Hematopoietic multipotent progenitor cell treated with erythropoietin and hydrocortisone succinate and interleukin-3 and kit ligand, for 4 days (in vitro differentiated cells): ENCODE measurements at places on chromosomes 6 and 20.

DNA sequence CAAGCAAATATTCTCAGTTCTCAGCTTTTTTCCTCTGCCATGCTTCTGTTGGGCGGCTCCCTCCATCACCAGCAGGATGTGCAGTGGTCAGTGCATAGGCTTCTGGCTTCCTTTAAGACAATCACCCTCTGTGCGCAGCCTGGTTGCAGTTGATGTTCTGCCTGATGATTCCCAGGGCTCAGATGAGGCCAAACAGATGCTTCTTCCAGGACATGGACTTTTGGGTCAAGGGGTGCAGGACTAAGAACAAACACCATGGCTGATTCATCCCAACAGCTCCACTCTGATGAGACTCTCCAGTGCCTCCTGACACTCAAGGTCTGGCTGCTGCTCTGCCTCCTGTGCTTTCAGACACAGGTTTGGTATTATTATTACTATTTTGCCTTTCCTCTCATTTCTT lies 554.8 kb upstream of the CDH4 start:
- DNase-seq = no peak

- DNase-seq = peak; percentile 85
Measured at GRCh38 chr6:118709859-118710350, 58.5 kb upstream of the CEP85L start.

GRCh38 chr6:128069188-128069587 lies 168.3 kb upstream of the THEMIS start:
- no peak for DNase-seq

GRCh38 chr6:34317882-34318498 lies 69.2 kb upstream of the SMIM29 start:
- no peak for DNase-seq

DNA sequence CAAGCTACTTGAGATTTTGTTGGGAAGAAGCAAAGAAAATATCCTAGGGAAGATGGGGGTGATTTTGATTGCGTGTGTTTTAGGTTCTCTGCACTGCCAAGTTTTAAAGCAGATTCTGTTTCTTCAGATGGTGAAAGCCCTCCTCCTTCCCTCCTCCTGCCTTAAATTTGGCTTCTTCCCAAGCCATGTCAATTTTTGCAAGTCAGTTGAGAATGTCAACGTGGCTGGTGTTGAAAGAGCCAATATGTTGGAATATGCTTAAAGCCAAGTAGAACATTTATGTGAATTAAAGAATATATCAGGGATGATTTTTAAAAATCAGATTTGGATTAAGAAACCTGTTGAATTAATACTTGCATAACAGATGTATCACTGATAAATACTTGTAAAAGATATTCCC lies 270.8 kb downstream of the ARID1B start:
- no peak for DNase-seq

DNA sequence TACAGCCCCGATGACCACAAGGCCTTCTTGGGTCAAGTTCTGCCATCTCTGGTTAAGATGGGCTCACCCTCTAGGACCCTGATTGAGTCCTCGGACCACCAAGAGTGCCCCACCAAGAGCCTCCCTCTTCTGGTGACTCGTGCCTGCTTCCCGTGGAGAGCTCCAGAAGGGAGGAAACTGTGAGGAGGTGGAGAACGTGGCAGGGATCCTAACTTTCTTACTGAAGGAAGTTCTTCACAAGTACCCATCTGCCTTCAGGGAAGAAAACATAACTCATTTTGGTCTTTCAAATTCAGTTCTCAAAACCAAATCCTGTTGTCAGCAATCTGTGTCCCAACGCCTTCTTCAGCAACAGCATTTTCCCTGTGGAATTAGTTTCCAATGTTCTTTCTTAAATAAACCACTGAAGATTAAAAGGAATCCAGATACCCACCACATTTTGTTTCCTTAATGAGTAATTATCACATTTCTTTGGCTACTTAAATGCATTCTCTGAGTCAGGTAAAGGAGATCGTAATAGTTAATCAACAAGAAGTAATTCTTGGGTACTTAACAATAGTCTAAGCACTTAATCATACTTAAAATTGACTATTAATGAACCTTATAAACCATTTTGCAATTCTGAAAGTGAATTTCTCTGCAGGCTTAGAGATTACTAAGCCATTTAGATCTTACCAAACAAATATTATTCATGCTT lies 185.8 kb upstream of the SGK1 start:
- no peak for DNase-seq

DNA sequence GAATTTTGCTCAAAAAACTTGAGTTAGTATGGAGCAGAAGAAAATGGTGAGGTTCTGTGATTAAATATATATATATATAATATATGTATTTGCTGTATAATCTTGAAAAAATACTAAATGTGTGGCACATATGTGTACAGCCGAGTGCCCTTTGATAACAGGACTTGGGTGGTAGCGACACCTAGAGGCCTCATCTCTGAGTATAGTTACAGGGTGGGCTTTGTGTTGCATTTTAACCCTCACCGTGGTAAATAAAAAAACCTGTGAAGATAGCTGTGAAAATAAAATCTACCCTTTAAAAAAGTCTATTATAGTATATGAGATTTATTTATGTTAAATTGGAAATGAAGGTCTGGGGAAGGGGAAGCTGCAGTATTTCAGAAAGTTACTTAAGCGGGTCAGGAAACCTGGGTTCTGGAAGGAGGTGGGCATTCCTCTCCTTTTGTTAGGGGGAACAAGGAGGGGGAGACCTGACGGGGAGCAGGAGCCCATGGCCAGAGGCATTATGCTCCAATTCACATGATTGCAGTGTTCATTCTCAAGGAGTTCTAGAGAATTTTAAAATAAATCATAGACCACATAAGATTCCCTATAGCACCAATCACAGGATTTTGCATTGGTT lies 82.7 kb downstream of the SH3BGRL2 start:
- peak; percentile 80 for DNase-seq

DNA sequence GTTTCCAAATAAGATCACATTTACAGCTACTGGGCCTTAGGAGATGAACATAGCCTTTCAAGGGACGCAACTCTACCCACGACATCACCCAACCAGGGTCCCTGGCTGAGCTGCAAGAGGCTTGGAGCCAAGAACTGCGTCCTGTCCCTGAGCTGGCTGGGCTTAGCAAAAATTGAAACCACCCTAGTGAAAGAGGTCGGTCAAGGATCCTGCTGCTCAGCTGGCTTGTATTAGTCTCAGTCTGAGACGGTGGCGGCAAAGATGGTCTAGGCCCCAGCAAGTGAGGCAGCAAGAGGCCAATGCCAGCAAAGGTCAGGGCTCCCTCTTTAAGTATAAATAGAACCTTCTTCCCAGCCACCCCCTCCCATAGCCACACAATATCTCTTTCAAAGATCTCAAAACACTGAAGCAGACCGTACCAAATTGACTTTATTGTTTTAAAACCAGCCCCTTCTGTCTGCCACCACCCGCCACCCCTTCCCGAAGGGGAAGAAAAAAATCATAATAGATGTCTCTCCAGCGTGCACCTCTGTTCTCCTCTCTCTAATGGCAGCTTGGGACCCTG lies 140.5 kb downstream of the EYA2 start:
- no peak for DNase-seq

- DNase-seq = no peak
Measured at GRCh38 chr20:198225-198624, 8.7 kb upstream of the DEFB128 start.

GRCh38 chr6:24032896-24033688 lies 92.9 kb upstream of the NRSN1 start:
- no peak for DNase-seq

DNA sequence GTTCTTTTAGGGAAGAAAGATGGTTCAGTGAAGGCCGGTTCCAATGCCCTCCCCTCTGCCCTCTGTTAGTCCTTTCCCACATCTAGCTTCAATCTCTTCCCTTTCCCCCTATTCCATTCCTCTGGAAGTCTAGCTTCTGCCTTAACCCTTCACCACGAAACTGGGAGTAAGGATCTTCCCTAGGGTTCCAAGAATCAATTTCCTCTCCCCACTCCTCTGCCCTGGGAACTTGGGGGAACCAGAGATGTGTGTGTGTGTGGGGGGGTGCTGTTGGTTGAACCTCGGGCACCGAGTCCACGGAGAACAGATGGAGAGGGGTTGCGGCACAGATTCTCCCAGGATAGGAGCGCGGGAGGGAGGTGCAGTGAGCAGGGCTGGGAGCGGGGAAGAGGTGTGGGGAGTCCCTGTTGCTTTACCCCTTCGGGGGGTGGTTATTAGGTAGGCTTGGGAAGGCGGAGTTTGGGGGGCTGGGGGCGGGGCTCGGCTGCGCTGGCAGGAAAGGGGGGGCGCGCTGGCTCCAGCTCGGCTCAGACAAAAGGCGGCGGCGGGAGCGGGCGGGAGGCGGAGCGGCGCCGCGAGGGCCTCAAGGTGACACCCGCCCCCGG lies at the start of gene TMEM151B:
TSS of gene TMEM151B (plus strand) at position 530 of the 605 bp plus-strand sequence. CDS start 293 bp downstream, outside the sequence.
- DNase-seq = no peak

DNA sequence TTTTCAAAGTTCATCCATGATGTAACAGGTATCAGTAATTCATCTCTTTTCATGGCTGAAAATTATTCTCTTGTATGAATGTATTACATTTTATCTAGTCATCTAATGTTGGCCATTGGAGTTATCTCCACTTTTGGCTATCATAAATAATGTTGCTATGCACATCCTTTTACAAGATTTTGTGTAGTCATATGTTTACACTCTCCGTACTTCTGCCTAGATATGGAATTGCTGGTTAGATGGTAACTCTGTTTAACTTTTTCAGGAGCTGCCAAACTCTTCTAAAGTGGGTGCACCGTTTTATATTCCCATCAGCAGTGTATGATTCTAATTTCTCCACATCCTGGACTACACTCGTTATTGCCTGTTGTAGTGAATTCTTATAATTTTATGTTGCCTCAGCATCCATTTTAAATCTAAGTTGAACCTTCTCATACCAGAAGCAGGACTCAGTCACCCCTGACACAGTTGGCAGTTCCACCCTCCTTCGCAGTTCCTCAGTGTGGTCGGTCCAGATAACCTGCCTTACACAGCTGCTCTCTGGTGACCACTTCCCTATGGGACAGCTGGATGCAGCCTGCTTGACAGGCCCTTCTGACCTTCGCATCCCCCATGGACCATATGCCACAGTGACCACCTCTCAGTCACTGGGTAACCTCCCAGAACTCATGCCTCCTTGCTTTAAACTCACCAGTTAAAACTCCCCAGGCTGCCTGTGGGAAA lies 33.9 kb downstream of the KIZ start:
- peak; percentile 28 for DNase-seq

- peak; percentile 63 for DNase-seq
Measured at GRCh38 chr6:16108921-16109658, 19.8 kb upstream of the MYLIP start.

- peak; percentile 7 for DNase-seq
Measured at GRCh38 chr20:38569747-38570525, 11.1 kb upstream of the ADIG start.

DNA sequence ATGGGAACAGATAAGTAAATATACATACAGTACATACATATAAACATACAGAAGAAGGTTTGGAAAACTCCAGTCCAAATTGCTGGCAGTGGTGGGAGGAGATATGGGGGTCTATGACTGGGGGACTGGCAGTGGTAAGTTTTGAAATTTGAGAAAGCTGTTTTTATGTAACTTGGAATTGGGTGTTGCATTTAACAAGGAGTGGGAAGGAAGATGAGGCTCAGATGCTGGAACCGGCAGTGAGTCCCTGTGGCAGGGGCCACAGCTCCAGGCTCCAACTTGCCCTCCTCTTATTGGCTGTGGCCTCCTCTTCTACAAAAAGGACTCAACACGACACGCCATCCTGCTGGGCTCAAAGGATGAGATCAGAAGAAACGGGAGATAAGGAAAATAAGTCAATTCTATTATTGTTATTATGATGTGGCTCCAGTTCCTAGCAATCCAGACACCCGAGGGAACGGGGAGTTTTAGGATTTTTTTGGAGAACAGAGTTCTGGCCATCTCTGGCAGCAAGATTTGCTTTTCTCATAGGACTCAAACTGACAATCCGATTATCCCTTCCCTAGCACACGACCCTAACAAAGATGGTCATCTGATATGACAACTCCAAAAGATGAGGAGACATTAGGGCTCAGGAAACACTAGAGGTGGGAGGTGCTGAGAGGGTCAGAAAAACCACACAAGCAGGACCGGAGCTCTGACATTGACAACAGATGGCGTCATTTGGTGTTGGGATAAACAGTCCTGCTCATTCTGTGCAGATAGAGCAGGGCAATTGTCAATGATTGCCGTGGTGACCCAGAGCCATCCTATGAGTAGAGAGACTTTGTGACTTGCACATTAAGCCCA lies 6.0 kb upstream of the TGM2 start:
- no peak for DNase-seq

GRCh38 chr6:27743787-27744186 lies 168.4 kb downstream of the OR2B2 start:
- DNase-seq = no peak

DNA sequence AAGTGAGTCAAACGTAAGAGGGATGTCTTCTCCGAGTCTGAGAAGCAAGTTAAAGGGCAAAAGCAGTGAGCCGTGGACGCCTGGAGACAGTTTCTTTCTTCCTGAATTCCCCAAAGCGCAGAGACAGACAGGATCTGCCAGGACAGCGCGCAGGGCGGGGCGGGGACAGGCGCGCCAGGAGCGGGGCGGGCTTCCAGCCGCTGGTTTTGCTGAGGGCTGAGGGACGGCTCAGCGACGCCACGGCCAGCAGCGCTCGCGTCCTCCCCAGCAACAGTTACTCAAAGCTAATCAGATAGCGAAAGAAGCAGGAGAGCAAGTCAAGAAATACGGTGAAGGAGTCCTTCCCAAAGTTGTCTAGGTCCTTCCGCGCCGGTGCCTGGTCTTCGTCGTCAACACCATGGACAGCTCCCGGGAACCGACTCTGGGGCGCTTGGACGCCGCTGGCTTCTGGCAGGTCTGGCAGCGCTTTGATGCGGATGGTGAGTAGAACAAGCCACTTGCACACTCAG lies at the start of gene SCGN:
TSS of gene SCGN (plus strand) at position 209 of the 509 bp plus-strand sequence. CDS start at position 398, 189 bp downstream.
- peak; percentile 88 for DNase-seq

DNA sequence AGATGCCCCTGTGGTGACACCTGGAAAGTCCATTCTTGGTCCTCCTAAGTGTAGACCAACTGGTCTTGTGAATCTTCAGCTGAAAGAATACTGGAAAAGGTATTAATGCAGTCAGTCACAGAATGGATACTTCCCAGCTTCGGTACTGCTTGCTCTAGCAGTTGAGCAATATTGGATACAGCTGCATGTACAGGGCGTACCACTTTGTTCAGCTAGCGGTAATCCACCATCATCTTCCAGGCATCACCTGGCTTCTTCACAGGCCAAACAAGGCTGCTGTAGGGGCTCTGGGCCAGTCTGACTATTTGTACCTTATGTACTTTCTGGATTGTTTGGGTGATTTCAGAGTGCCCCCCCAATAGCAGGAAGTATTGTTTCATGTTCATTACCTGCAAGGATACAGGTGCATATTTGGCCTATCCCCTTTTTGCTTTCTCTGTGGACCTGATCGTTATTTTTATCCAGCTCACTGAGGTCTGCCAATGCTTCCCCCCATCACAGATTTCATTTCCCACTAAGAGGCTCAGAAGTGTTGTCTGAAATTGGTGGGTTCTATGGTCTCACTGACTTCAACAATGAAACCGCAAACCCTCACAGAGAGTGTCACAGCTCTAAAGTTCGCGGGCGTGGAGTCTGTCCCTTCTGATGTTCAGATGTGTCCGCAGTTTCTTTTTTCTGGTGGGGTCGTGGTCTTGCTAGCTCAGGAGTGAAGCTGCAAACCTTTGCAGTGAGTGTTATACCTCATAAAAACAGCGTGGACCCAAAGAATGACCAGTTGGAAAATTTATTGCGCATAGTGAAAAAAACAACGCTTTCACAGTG lies 52.2 kb downstream of the TRIM27 start:
- DNase-seq = no peak
